T1000 (cell line): ENCODE measurements at places on chromosomes 5 and 9.

- DNase-seq = no peak
Measured at GRCh38 chr9:35563791-35564197, 41.3 kb upstream of the TESK1 start.

- DNase-seq = no peak
Measured at GRCh38 chr5:57102189-57102904, 71.5 kb upstream of the GPBP1 start.

GRCh38 chr5:76692651-76693050 is 23.3 kb upstream of the F2R start:
- DNase-seq = no peak

- DNase-seq = no peak
Measured at GRCh38 chr9:85978496-85978895, 37.5 kb downstream of the NAA35 start.

DNA sequence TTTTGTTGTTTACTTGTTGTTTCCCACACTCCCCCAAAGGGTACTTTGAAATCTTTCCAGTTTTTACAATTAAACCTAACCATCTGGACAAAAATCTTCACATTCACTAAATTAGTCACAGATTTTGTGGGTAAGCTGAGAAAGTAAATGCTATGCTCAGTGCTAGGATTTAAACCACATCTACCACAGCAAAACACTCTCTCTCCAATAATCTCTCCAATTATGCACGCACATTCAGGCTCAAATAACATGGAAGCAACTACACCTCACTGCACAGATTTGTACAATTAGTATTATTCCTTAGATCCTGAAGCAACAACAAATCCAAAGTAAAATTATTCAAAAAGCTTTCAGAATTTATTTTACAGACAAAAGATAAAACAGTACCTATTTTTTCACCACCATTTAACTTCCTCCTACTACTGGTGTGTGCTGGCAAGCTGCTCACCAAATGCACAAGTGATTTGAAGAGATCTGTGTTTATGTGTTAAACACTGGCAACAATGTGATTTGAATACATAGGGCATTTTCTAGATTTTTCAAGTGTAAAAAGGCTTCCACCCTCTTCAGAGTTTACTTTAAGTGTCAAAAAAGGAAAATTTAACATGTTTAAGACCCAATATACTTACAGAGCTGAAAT is 16.6 kb downstream of the ZNF608 start:
- DNase-seq = no peak
